ENCODE measurements at places on chromosomes 2 and 18. TPM values are rescaled to one million over a fixed set of nuclear protein-coding genes. Genes with fewer than 3 reads are reported as not detected.

Gene ZNF514
- 0.58 TPM for total RNA-seq

Gene SPHKAP
- total RNA-seq: not detected

GRCh38 chr2:198499539-198499938 lies 695.1 kb downstream of the PLCL1 start:
- peak; percentile 22 for DNase-seq

DNA sequence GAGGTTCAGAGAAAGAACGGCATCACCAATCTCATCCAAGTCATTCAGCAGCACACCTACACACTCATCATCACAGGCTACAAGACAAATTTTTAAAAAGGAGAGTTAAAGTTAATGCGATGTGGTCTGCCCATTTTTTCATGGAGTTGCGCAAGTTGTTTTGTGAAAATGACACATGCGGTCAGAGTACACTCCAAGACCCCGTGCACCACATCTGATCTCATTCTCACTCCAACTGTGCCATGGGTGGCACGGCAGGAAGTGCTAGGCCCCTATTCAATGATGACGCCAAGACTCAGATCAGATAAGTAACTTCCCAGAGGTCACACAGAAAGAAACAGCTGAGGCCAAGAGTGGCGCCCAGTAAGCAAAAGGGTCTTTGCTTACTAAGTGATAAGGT lies 119.8 kb downstream of the LAMA1 start:
- DNase-seq: peak; percentile 18

DNA sequence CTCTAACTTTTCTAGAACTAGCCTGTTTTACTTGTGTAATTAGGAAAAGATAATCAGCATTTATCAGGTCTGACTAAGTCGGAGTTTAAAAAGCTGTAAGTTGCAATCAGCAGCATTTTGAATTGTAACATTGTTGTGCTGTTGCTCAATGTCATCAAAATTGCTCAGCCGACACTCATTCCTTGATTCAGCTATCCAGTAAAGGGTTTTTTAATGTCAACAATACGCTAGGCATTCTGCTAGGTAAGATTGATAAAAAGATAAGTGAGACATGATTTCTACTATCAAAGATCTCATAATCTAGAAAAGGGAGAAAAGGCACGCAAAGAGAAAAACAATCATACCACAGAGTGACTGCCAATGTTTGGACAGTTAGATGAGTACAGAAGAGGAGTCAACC lies 327.1 kb upstream of the CDH2 start:
- no peak for DNase-seq

- DNase-seq: no peak
Observed at GRCh38 chr2:37730037-37730818, 58.8 kb upstream of the CDC42EP3 start.

- no peak for DNase-seq
Observed at GRCh38 chr18:79400591-79401381, 5.1 kb downstream of the NFATC1 start.

- no peak for DNase-seq
Observed at GRCh38 chr18:44834867-44835469, 154.3 kb downstream of the SETBP1 start.

GRCh38 chr2:216992056-216992675 lies 132.3 kb upstream of the TNP1 start:
- no peak for DNase-seq

Data from HT1080 (cell line).